ENCODE measurements at places on chromosomes 6 and 20.

GRCh38 chr20:34015401-34016335 lies 22.0 kb downstream of the RALY start:
- no peak overlapping the region for H3K4me3 ChIP-seq
- H3K4me1 ChIP-seq: peaks cover 75% of the 10 kb centered on the region
- no peak overlapping the region for H3K27ac ChIP-seq
- H3K27me3 ChIP-seq: no peaks in the 10 kb centered on the region
- no peak for DNase-seq
- H3K36me3 ChIP-seq: no peaks in the 10 kb centered on the region

- no peak for DNase-seq
- no peak overlapping the region for H3K4me3 ChIP-seq
- no peaks in the 10 kb centered on the region for H3K4me1 ChIP-seq
- H3K27me3 ChIP-seq: no peaks in the 10 kb centered on the region
- no peak overlapping the region for H3K27ac ChIP-seq
- H3K36me3 ChIP-seq: no peaks in the 10 kb centered on the region
These were observed 172.6 kb downstream of the BMP2 start for GRCh38 chr20:6940048-6940447.

DNA sequence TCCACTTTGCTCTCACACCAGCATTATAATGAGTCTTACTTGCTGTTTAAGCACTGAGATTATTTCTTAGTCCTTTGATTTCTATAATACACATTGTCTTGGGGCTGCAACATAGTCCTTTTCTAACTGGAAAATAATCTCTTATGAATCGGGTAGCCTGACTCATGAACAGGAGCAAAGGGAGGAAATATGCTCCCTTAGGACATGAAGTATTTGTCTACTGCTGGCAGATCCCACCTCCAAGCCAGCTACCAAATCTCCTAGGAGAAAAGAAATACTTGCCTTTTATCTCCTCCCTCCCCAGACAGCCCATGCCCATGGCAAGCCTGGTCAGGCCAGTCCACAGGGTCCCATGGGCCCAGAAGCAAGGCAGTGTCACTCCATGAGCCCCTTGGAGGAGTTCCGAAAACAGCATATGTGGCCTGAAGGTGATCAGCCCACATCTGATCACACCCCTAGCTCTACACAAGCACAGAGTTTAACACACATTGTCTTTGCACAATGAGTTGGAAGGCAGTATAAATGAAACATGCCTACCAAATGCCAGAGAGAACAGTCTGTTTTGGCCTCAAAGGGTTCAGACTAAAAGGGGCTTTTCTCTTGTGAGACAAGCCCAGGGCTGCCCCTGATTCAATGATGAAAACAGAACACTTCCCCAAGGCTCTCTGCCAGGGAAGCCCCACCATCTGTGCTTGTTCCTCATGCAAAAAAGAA lies 37.1 kb upstream of the SLC4A11 start:
- H3K27ac ChIP-seq: peak overlapping the region; percentile 54
- peaks cover 7% of the 10 kb centered on the region for H3K36me3 ChIP-seq
- H3K27me3 ChIP-seq: no peaks in the 10 kb centered on the region
- DNase-seq: no peak
- no peak overlapping the region for H3K4me3 ChIP-seq
- peaks cover 4% of the 10 kb centered on the region for H3K4me1 ChIP-seq

DNA sequence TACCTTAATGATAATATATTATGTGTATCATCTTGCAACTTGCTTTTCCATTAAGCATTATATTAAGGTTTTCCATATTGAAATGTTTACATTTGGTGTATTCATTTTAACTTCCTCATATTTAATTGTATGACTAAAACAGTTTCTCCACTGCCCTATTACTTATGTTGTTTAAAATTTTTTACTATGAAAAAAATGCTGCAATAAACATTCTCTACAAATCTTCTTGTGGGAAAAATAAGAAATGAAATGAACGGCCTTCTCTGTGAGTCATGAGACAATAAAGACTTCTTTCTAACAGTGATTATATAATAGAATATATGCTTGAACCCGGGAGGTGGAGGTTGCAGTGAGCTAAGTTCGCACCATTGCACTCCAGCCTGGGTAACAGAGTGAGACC lies 25.5 kb downstream of the FASTKD5 start:
- H3K36me3 ChIP-seq: no peaks in the 10 kb centered on the region
- H3K4me3 ChIP-seq: no peak overlapping the region
- peaks cover 10% of the 10 kb centered on the region for H3K4me1 ChIP-seq

DNA sequence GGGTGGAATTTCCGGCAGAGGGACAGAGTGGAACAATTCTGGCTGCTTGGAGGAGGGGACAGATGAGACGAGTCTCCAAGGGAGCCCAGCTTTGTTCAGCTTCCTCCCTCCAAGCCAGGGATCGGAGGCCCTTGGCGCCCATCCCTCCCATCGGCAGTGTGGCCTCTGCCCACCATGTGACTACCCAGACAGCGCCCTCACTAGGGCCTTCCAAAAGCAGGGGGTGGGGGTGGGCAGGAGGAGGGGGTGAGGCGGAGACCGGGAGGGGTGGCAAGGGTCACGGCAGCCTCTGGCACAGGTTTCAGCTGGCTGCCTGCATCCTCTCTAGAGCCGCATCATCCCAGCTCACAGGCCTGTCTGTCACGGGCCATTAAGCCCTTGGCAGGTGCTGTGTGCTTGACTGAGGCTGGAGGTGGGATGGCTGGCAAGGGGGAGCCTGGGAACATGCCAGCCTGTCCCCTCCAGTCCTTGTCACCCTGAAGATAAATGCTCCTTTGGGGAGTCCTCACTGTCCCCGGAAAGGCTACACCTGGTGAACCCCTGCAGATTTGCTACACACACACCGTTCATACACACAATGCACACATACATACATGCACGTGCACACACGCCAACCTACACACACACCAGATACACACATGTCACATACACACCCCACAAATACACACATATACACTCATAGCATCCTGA lies 6.2 kb upstream of the FGD2 start:
- no peaks in the 10 kb centered on the region for H3K36me3 ChIP-seq
- peak overlapping the region; percentile 46 for H3K4me3 ChIP-seq
- no peaks in the 10 kb centered on the region for H3K27me3 ChIP-seq
- peak overlapping the region; percentile 94 for H3K27ac ChIP-seq
- DNase-seq: no peak

DNA sequence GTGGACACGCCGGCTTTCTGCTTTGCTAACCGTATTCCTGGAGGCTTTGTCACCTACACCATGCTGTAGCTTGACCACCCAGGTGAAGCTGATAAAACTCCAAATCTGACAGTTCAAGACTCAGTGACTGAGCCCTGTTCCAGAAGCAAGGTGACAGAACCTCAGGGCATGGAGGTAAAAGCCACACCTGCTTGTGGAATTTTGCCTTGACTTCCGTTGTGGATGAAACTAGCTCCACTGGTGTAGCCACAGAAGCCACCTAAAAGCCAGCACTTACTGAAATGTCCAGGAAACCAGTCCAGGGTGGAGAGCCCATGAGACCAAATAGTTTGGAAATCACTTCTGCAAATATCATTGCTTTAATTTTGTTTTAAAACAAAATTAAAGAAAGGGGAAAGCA lies 11.0 kb downstream of the CST8 start:
- H3K27ac ChIP-seq: no peak overlapping the region
- H3K4me1 ChIP-seq: no peaks in the 10 kb centered on the region
- H3K4me3 ChIP-seq: no peak overlapping the region

DNA sequence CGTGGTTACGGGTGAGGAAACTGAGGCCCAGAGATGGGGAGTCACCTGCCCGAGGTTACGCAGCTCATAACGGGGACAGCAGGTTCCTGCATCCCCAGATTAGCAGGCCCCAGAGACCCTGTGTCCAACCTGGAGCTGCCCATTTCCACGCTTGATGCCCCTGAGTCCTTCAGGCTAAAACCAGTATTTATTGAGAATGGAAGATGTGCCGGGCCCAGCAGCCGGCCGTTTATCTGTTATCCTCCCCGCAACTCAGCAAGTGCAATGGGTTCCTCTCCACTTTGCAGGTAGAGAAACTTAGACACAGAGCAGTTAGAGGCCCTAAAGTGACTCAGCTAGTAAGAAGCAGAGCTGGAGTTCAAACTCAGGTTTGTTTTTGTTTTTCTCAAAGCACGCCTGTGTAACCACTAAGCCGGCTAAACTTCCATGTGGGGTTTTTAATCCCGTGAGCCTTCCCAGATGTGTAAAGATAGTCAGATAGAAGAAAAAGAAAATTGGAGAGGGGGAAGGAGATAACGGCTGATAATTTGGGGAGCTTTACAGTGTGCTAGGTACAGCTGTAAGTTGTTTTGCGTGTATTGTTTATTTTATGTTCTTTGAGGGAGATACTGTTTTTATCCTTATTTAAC lies 775 bp downstream of the PFDN4 start:
- H3K36me3 ChIP-seq: no peaks in the 10 kb centered on the region
- H3K27me3 ChIP-seq: no peaks in the 10 kb centered on the region
- peak overlapping the region; percentile 96 for H3K27ac ChIP-seq
- peak overlapping the region; percentile 99 for H3K4me3 ChIP-seq

DNA sequence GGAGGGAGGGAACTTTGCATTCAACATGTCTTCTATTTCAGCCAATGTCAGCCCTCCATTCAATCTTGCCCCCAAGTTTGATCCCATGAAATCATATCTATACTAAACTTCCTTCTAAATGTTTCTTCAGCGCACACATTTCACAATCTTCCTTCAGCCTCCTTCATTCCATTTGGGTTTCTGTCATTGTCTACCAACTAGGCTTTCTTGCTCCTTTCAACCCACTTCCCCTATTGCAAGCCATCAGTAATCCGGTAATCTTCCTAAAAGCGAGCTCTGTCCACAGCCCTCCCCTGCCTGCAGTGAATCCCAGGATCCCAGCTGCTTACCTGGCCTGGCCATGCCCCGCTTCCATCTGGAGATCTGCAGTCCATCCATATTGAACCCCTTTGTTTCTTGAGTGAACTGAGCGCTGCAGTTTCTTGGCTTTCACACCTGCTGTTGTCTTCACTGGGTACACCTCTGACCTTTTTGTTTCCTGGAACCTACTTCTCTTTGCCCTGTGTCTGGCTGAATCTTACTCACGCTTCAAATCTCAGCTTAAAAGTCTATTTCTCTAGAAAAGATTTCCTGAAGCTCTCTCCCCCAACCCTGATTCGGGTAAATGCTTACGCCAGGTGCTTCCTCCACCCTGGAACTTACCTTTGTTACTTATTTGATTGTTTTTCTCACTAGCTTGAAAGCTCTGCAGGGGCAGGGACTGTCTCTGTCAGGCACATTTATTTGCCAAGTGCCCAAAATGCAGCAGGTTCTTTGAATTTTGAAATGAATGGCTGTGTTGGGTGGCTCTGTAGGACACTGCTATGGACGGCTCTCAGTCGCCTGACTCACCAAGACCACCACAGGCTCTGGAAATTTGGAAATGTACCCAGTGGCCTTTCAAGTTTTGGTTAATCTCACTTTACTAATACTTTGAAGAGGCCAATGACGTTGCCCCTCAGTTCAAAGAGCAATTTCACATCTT lies 50.3 kb downstream of the ADTRP start:
- peaks cover 2% of the 10 kb centered on the region for H3K4me1 ChIP-seq
- no peaks in the 10 kb centered on the region for H3K27me3 ChIP-seq
- no peak for DNase-seq
- H3K4me3 ChIP-seq: no peak overlapping the region

GRCh38 chr6:169589293-169589692 lies 112.5 kb downstream of the WDR27 start:
- no peak overlapping the region for H3K4me3 ChIP-seq
- peaks cover 5% of the 10 kb centered on the region for H3K4me1 ChIP-seq
- H3K36me3 ChIP-seq: no peaks in the 10 kb centered on the region
- no peaks in the 10 kb centered on the region for H3K27me3 ChIP-seq

DNA sequence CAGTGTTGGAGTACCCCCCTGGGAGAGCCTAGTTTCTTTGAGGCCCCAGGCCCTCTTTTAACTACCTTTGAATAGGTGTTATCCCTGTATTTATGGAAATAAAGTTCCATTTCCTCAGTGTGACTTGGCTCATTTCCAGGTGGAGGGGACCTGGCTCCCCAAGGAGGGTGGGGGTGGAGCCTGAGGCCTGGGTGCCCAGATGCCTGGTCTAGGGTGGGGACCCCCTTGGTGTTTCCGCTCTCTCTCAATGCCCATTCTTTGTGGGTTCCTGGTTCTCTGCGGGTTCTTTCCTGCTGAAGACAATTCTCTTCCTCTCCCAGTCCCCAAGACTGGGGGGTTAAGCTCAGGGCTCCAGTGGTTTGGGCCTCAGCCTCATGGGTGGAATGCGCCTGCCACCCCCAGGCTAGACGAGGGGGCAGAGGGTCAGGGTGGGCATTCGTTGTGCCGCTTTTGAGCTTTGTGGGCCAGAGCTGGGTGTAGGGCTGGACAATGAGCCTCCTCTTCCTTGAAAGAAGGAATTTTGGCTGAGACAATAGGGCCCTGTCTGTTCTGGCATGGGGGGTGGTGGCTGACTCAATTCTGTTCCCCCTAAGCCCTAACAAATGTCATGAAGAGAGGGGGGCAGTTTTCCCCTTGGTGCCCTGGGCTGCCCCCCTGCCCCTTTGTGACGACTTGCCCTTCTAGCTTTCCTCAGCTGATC lies 686 bp upstream of the EGFL8 start:
- no peak overlapping the region for H3K27ac ChIP-seq
- no peak overlapping the region for H3K4me3 ChIP-seq
- no peaks in the 10 kb centered on the region for H3K4me1 ChIP-seq

DNA sequence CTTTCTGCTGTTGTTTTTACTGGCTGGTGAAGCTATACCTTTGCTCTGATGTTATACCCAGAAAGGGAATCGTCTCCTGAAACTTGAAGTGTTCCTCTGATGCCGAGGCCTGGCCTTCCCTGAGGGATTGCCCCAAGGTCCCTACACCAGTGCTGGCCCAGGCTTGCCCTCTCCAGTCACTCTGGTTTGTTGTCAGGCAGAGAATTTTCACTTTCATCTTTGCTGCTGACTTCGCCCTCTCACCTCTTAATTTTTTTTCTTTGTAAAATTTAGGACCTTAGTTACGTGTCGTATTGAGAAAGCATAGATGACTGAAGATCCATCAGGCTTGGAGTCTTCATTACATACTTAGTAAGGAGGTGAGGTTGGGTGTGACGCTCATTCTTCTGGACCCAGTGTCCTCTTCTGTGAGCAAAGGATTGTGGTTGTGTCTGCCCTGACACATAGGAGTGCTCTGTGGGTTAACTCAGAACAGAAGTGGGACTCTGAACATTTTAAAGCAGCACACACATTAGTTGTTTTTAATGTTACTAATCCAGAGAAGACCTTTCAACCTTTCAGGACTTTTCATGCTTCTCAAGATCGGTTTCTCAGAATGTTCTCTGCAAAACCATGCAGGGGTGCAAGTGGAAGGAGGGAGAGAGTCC lies 45.4 kb downstream of the TULP4 start:
- peaks cover 53% of the 10 kb centered on the region for H3K4me1 ChIP-seq
- no peak for DNase-seq
- no peak overlapping the region for H3K4me3 ChIP-seq

GRCh38 chr6:16391451-16391912 lies 153.1 kb downstream of the GMPR start:
- no peaks in the 10 kb centered on the region for H3K27me3 ChIP-seq
- H3K4me3 ChIP-seq: no peak overlapping the region
- peaks cover 16% of the 10 kb centered on the region for H3K4me1 ChIP-seq
- H3K27ac ChIP-seq: peak overlapping the region; percentile 66

- H3K27me3 ChIP-seq: no peaks in the 10 kb centered on the region
- H3K27ac ChIP-seq: no peak overlapping the region
- H3K4me3 ChIP-seq: no peak overlapping the region
- no peaks in the 10 kb centered on the region for H3K36me3 ChIP-seq
- DNase-seq: no peak
These were observed 230.8 kb downstream of the TFAP2B start for GRCh38 chr6:51049288-51049982.

All from psoas muscle (tissue), 8 donors.